A549 treated with RU486 at 1 μM for 4 hours (cell line): ENCODE measurements at places on chromosomes 12 and 14. TPM values are rescaled to one million over a fixed set of nuclear protein-coding genes. Genes with fewer than 3 reads are reported as not detected.

The TOMM20L gene
- total RNA-seq = not detected in 5 replicates

The BEST3 gene
- 1.1 to 2.7 TPM (median 1.3 TPM) in 5 replicates for total RNA-seq

The TMEM119 gene
- 0.05 to 0.07 TPM (median 0.05 TPM) in 3 of 5 replicates, not detected in the others for total RNA-seq

The TSHR gene
- total RNA-seq = not detected in 5 replicates

The HECTD4 gene
- 10.0 to 12.0 TPM (median 11.1 TPM) in 5 replicates for total RNA-seq

The TMEM52B gene
- 0.05 to 0.18 TPM (median 0.13 TPM) in 4 of 5 replicates, not detected in the other for total RNA-seq

The ACSS3 gene
- not detected in 5 replicates for total RNA-seq

The KRT6A gene
- 0.64 to 0.95 TPM (median 0.94 TPM) in 5 replicates for total RNA-seq

The STAC3 gene
- 0.26 to 0.50 TPM (median 0.30 TPM) in 5 replicates for total RNA-seq

The TMEM260 gene
- total RNA-seq = 3.5 to 6.6 TPM (median 4.9 TPM) in 5 replicates

The DAO gene
- not detected in 5 replicates for total RNA-seq

The KRT8 gene
- total RNA-seq = 2,919 to 3,631 TPM (median 3,474 TPM) in 5 replicates

The ATXN7L3B gene
- 12.8 to 17.4 TPM (median 16.6 TPM) in 5 replicates for total RNA-seq

The DACT1 gene
- total RNA-seq = 0.39 to 0.77 TPM (median 0.51 TPM) in 5 replicates

The FGD4 gene
- 1.6 to 2.3 TPM (median 1.8 TPM) in 5 replicates for total RNA-seq
